ENCODE measurements at places on chromosomes 3 and 15. TPM values are rescaled to one million over a fixed set of nuclear protein-coding genes. Genes with fewer than 3 reads are reported as not detected.

The C3orf49 gene
- total RNA-seq = not detected

The COL6A5 gene
- not detected for total RNA-seq

The LXN gene
- total RNA-seq = 69.2 TPM

The MESD gene
- 37.5 TPM for total RNA-seq

The ZBBX gene
- total RNA-seq = not detected

All from A549 treated with CORT108297 at 1 μM for 4 hours (cell line).